GF-D8 (cell line): ENCODE measurements at places on chromosomes 3 and 15.

DNA sequence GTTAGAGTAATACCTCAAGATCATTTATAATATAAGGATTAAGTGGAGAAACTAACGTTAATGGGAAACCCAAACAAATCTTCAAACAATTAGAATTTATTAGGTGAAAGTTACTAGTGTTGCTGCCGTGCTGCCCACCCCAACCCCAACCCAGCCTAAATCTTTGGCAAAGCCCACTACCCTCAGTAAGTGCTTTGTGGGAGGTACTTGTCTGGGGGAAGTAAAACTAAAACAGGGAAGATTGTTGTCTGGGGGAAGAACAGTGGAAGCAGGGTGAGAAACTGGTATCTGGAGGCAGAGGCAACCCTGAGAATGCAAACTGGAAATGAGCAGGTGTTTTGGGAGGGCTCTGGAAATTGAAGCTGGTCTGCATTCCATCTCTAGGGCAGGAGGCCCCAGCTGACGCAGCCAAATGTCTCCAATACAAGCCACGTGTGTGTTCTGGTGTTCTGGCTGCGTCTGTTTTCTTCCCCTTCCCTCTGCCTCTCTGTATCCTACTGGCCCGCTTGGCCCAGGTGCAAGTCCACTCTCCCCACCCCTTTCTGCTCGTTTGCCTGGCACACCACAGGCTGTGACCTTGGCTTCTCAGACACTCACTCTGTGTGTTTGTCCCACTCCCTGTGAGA is 32.7 kb downstream of the FEM1B start:
- no peak for DNase-seq

DNA sequence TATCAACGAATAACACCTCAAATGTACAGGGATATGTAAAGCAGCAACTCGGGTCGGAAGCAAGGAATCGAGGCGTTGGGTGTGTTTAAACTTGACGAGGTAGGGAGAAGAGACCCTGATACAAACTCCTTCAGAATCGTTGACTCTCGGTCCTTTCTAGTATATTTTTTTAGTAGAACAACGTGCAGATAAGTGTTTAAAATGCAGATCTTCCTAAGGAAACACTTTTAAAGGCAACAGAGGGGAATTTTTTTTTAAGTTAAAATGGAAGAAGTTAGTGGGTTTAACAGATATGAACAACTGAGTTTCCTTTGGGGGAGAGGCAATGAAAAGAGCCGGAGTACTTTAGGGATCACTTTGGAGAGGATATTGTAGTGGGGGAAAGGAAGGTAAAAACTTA is 1.1 kb upstream of the KPNA4 start:
- no peak for DNase-seq

- DNase-seq: no peak
Observed at GRCh38 chr3:124748560-124749198, 18.4 kb downstream of the UMPS start.

- no peak for DNase-seq
Observed at GRCh38 chr3:147418371-147418781, 9.2 kb downstream of the ZIC1 start.

GRCh38 chr3:183489455-183490210 is 61.2 kb upstream of the MCF2L2 start:
- DNase-seq: no peak

DNA sequence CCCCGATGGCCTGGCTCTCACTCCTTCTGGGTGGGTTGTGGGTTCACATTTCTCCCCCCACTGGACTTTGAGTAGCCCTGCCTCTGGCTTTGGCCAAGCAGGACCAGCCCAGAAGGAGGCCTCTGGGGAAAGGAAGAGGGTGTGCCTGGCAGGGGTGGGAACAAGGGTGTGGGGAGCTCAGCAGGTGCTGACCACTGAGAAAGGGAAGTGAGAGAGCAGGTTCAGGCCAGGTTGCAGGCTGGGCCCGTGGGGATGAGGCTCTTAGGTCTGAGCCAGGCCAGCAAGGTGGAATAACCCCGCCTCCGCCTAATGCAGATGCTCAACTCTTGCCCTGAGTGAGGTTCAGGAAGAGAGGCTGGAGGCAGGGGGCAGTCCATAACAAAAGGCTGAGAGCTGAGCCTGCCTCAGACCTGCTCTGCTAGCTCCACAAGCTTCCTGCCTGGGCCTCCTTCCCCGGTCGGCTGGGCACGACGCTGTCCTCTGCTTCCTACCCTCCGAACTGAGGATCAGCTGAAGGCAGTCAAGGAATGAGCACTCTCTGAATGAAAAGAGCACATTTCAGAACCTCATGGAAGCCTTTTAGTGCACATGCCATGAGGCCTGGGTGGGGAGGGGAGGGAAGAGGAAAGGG is 82.7 kb downstream of the TLE3 start:
- no peak for DNase-seq

DNA sequence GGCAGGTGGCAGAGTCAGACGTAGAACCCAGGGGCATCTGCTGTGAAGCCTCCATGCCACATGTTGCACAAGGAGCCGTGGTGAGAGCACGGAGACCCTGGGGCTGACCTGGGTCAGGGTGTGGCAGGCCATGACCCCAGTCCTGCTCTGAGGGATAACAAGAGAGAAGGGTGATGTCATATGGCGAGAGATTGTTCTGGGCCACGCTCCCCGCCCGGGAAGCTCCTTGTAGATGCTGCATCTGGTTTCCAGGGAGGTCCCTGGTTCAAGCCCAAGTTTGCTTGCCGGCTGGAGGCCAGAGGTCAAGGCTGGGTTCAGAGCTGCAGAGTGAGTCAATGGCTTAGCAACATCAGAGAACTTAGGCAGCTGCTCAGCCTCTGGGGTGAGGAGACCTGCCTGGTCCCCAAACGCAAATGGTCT is 17.3 kb downstream of the FGD5 start:
- DNase-seq: no peak

DNA sequence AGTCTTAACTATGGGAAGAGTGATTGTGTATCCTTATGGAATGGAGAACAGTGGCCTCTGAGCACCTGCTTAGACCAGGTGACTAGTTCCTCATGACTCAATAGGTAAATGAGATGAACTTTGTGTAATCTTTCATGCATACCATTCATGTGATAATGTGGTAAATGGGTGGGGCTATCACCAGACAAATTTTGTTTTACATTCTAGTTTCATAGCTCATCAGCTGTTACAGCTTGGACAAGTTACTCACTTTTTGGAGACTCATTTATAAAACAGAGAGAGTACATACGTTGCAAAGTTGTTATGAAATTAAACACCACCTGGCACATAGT is 103.7 kb upstream of the TGFBR2 start:
- DNase-seq: no peak

DNA sequence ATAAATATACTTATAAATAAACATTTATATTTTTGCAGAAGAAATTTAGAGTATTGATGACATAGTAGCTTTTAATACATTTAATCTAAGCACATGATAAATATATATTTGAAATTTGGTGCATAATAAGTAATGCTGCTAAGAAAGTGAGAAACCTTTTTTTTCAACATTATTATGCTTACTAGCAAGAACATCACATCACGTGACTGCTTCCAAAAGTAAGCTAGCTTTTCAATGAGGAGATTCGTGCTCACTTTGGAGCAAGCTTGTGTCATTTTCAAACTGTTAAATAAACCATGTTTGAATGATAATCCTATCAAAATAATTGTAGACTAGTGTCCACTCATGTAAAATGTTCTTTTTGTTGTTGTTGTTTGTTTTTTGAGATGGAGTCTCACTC is 109.0 kb upstream of the SLC4A7 start:
- DNase-seq: no peak

DNA sequence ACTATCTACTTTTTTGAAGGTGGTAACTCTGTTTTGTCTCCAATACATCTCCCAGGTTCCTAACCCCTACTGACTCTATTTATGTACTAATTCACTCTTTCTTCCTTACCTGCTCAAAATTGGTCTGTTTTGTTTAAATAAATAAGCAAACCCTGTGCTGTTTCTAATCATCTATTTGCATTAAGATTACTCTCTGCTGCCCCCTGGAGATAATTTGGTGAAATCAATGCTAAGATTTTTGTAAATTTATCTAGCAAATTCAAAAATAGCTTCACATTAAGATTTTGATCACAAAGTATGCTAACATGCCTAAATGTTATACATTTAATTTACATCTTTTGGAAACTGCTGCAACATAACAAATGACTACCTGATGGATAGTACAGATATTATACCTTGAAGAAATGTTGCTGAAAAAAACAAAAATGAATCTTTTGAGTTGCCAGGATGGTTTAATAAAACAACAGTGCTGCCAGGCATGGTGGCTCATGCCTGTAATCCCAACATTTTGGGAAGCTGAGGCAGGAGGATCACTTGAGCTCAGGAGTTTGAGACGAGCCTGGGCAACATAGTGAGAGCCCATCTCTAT is 4.4 kb upstream of the CD200R1 start:
- no peak for DNase-seq

GRCh38 chr3:147943265-147943945 is 534.2 kb downstream of the ZIC1 start:
- no peak for DNase-seq

- DNase-seq: no peak
Observed at GRCh38 chr3:147299656-147300055, 106.7 kb downstream of the ZIC4 start.

GRCh38 chr3:171811295-171811912 is 1.1 kb upstream of the PLD1 start:
- DNase-seq: peak; percentile 86

DNA sequence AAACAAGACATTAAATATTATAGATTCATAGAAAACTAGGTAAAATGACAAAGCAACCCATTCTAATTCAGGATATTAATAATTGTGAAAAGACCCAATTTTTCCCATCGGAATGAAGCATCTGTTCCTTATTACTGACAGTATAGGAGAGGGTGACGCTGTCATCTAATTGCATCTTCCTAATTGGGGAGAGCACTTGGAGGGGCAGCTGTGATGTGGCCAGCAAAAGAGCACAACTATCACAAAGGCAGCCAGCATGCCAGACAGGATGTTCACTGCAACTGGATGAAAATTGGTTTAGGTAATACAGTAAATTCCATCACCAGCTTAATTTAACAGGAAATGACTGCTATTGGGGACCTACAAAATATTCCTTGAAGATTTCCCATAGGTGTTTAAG is 21.9 kb upstream of the MINAR1 start:
- no peak for DNase-seq

DNA sequence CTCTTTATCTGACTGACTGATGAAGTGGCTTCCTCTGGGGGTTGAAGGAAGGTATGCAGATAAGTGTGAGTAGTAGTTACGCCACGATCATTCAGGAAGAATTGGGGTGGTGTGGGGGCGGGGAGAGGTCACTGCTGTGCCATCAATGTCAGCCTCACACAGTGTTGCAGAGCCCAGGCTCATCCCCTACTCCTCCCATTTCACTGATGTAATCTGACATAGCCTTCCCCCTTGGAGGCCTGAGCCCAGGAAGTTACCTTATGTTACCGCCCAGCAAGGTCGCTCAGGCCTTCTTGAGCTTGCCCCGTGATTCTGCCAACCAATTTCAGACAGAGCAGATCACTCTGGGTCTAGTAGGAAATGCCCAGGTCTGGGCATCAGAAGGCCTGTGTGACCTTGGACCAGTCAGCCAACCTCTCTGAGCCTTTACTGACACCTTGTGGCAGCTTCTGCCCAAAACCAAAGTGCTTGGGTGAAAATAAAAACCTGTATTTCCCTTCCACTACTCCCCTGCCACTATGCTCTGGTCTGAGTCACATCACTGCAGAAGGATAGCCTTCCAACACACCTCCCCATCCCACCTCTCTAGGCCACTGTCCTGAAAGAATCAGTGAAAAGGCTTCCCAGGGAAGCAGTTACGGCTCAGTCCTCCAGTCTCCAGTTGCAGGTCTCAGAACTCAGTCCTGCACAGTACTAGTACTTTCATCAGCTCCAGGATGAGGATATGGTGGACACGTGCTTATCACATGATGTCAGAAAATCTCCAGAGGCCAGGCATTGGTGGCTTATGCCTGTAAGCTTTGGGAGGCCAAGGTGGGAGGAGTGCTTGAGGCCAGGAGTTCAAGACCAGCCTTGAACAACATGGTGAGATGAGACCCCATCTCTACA is 28.1 kb upstream of the INSYN1 start:
- DNase-seq: no peak

DNA sequence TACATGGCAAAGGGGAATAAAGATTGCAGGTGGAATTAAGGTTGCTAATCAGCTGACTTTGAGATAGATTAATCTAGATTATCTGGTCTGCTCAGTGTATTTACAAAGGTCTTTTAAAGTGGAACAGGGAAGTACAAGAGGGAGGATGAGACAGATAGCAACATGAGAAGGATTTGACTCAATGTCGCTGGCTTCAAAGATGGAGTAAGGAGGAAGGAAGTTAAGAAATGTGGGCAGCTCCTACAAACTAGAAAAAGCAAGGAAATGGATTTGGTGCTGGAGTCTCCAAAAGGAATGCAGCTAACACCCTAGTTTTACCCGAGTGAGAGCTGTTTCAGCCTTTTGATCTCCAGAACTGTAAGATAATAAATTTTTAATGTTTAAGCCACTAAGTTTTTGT is 180.7 kb upstream of the TTC14 start:
- no peak for DNase-seq

DNA sequence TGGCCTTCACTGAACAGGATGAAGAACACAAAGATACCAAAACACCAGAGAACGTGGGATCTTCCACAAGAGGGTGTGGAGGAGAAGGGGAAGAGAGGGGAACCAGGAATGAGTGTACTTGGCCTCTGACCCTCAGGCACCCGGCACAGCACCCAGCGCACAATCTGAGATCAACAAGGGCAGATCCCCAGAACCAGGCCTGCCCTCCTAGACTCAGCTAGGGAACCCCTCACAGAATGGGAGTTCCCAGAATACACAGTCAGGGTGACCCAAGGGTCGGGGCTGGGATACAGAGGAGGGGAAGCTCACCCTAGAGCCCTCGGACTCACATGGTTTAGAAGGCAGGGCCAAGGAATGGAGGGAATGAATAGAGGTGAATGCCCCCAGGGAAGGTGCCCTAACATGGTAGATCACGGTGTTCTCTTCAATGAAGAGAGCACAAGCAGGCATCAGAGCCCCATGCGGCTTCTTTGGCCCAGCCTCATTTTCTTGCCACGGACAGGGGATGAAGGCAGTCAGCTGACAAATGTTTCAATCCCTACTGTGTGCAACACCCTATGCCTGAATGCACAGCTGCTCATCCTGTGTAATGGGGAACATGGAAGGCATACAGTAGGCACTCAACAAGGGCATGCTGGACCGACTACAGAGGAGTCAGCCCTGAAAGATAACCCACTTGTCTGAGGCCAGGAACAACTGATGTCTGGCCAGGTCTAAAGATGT is 13.1 kb downstream of the BMF start:
- DNase-seq: no peak

- DNase-seq: no peak
Observed at GRCh38 chr3:63151897-63152296, 126.2 kb upstream of the SYNPR start.

- DNase-seq: no peak
Observed at GRCh38 chr3:131036986-131037385, 10.3 kb downstream of the NEK11 start.
